MM.1S (cell line): ENCODE measurements at places on chromosomes 12 and 14.
A peak's percentile ranks its signal among the peaks of the same experiment; 100 is the strongest.

- peak; percentile 15 for DNase-seq
Measured at GRCh38 chr14:74893614-74894091, 11.9 kb downstream of the DLST start.

DNA sequence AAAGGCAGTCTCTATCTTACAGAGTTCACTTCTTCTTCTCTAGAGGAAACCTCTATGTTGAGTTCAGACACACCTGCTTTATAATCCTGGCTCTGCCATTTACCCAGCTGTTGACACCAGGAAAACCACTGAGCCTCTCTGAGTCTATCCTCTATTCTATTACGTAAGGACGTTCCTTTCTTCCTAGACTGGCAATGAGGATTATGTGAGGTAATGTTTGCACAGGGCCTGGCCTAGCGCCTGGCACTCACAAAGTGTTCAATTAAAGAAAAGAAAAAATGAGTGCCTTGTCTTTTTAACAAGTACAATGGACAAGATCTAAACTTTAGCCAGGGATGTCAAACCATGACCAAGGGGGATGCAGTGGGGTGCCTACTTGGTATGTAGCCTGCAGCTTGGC is 641.9 kb upstream of the TBX3 start:
- DNase-seq = no peak

DNA sequence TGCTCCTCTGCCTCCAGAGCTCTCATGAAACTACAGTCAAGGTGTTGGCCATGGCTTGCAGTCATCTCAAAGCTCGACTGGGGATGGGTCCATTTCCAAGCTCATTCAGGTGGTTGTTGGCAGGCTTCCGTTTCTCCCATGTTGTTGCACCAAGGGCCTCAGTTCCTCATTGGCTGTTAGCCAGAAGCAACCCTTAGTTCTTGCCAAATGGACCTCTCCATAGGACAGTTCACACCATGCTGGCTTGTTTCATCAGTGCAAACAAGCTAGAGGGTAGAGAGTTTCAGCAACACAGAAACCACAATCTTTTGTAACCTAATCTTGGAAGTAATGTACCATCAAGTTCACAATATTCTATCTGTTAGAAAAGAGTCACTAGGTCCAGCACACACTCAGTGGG is 22.7 kb upstream of the PPM1A start:
- no peak for DNase-seq

GRCh38 chr12:113794774-113795173 is 171.4 kb downstream of the RBM19 start:
- DNase-seq = no peak

GRCh38 chr14:51444353-51445000 is 204.4 kb downstream of the TMX1 start:
- no peak for DNase-seq

DNA sequence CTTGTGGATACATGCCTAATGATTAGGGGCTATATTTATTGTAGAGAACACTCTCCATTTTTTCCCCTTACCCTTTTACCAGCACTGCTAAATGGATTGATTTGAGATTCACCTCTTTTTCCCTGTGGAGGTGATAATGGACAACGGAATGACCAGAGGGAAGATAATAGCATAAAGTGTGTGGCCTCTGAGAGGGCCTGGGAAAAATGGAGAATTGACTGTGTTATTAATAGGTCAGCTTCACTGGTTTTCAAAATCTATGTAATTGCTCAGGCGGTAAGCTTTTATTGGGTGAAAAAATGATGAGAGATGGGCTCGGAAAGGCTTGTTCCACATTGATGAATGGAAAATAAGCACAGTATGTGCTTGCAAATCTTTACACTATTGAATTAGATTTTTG is 15.8 kb downstream of the FLRT2 start:
- no peak for DNase-seq

GRCh38 chr12:66140731-66141130 is 10.2 kb upstream of the LLPH start:
- DNase-seq = no peak

DNA sequence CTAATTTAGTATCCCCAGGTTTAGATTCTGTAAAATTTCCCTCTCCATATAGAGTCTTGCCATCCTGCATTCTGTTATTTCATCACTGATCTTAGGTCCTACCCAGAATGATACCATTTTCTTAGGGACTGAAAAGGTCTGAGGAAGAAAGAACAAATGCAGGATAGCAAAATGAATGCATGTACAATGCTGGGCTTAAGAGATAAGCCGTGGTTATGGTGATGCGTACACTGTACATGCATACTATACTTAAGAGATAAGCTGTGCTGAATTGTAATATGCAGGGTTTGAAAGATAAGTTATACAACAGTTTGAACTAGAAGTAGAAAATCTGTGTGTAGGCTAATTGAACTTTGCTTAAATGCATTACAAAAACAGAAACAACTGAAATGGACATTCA is 416.2 kb downstream of the C12orf50 start:
- DNase-seq = no peak

DNA sequence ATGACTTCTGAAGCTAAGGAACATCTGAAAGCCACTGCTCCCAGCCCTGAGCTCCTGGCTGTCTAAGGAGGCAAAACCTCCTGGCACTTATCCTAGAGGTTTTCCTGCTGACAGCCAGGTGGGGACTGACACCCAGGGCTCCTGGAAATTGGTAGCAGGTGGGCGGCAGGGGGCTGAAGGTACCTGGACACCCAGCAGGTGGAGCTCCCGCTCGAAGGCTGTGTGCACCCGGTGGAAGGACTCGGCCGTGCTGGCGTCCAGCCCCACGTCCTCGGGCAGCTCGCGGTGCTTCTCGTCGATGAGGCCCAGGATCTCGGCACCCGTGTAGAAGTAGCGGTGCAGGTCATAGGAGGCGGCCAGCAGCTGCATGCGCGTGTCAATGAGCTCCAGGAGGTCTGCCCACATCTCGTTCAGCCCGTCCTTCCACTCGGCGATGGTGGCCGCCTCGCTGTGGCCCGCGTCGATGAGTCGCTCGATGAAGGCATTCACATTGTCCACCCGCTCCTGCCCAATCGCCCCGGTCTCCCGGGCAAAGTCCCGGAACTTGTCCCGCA is 68.2 kb downstream of the PLEKHG3 start:
- DNase-seq = no peak

GRCh38 chr14:33566082-33566481 is 384.8 kb downstream of the EGLN3 start:
- DNase-seq = no peak

- DNase-seq = no peak
Measured at GRCh38 chr14:71380271-71380670, 473.0 kb downstream of the PCNX1 start.
